ENCODE measurements at places on chromosomes 2 and 18. TPM values are rescaled to one million over a fixed set of nuclear protein-coding genes. Genes with fewer than 3 reads are reported as not detected.

The LRATD1 gene
- not detected for total RNA-seq

DNA sequence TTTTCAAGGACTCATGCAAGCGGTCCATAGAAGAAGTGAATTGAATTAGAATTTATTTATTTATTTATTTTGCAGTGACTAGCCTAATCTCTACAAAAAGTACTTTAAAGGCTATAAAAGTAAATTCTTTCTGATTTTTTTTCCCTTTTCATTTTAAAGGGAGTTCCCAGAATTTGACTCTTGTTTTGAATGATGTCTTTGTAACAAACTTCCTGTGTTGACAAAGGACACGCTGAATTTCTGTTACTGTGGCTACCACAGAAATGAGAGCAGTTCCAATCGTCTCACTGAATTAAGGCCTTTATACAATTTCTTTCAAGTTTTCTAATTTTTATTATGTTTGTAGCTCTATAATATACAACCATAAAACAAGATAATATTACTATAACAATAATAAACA lies 46.3 kb upstream of the LPIN2 start:
- H3K27me3 ChIP-seq = no peaks in the 10 kb centered on the region
- no peaks in the 10 kb centered on the region for H3K36me3 ChIP-seq
- no peak overlapping the region for H3K4me3 ChIP-seq
- no peak for DNase-seq

- no peaks in the 10 kb centered on the region for H3K4me1 ChIP-seq
- H3K27ac ChIP-seq = no peak overlapping the region
- H3K27me3 ChIP-seq = no peaks in the 10 kb centered on the region
- no peaks in the 10 kb centered on the region for H3K36me3 ChIP-seq
- H3K4me3 ChIP-seq = no peak overlapping the region
Measured at GRCh38 chr2:96971926-96972444, 14.4 kb downstream of the FAM178B start.

The CCNYL1 gene
- 30.5 TPM for total RNA-seq

DNA sequence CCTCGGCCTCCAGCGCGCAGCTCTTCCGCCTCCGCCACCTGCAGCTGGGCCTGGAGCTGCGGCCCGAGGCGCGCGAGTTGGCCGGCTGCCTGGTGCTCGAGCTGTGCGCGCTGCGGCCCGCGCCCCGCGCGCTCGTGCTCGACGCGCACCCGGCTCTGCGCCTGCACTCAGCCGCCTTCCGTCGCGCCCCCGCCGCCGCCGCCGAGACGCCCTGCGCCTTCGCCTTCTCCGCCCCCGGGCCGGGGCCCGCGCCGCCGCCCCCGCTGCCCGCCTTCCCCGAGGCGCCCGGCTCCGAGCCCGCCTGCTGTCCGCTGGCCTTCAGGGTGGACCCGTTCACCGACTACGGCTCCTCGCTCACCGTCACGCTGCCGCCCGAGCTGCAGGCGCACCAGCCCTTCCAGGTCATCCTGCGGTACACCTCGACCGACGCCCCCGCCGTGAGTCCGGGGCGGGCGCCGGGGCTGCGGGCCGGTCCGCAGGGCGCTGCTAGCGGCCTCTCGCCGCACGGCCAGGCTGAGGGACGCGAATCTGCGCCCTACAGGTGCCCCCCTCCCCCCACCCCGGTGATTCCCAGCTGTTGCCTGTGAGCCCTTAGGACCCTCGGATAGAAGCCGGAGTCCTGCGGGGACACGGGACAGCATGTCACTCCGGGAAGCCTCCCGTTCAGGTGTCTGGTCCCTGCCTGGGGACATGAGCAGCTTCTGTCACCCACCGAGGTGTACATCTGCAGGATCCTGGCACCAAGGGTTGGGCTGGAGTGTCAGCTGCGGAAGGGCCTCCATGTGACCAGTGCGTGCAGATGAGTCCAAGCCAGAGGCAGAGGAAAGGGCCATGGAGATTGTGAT lies 616 bp downstream of the RNPEPL1 start:
- peaks cover 49% of the 10 kb centered on the region for H3K4me1 ChIP-seq
- no peaks in the 10 kb centered on the region for H3K27me3 ChIP-seq
- H3K36me3 ChIP-seq = no peaks in the 10 kb centered on the region

- peaks cover 19% of the 10 kb centered on the region for H3K4me1 ChIP-seq
- no peak for DNase-seq
- H3K27me3 ChIP-seq = no peaks in the 10 kb centered on the region
Measured at GRCh38 chr2:232053777-232054176, 92.3 kb downstream of the DIS3L2 start.

All from Karpas-422 (cell line).